ENCODE measurements at places on chromosomes 7 and 10. TPM values are rescaled to one million over a fixed set of nuclear protein-coding genes. Genes with fewer than 3 reads are reported as not detected.

LRRTM3 gene
- not detected for polyA plus RNA-seq

GAD2 gene
- not detected for polyA plus RNA-seq

EVX1 gene
- polyA plus RNA-seq, result not detected

DNA sequence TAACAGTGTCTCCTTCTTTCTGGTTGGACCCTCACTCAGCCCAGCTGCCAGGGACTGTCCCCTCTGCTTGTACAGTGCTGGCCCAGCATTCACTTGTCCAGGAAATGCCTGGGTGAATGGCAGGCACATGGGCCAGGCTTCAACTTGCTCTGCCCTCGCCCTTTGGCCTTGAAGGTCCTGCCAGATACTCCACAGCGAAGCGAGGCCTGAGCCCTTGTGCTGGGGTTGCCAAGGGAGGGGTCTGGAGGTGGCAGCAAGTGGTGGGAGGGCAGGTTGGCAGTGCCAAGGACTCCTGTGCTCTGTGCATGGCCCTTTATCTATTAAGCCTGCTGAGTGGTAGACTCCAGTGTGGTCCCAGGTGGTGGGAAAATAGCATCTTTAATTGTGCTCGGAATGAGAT, 75.7 kb downstream of the CDH23 start:
- no peak overlapping the region for H3K4me3 ChIP-seq
- no peaks in the 10 kb centered on the region for H3K36me3 ChIP-seq
- no peak for DNase-seq
- H3K4me1 ChIP-seq, result no peaks in the 10 kb centered on the region
- H3K27me3 ChIP-seq, result no peaks in the 10 kb centered on the region
- H3K27ac ChIP-seq, result no peak overlapping the region

KEL gene
- polyA plus RNA-seq, result not detected

CFAP70 gene
- polyA plus RNA-seq, result 0.09 TPM

GRCh38 chr10:124731551-124731950, 12.6 kb downstream of the FAM53B start:
- peak overlapping the region; percentile 10 for H3K4me3 ChIP-seq
- H3K27me3 ChIP-seq, result no peaks in the 10 kb centered on the region
- no peak for DNase-seq
- H3K4me1 ChIP-seq, result peaks cover 100% of the 10 kb centered on the region

DNA sequence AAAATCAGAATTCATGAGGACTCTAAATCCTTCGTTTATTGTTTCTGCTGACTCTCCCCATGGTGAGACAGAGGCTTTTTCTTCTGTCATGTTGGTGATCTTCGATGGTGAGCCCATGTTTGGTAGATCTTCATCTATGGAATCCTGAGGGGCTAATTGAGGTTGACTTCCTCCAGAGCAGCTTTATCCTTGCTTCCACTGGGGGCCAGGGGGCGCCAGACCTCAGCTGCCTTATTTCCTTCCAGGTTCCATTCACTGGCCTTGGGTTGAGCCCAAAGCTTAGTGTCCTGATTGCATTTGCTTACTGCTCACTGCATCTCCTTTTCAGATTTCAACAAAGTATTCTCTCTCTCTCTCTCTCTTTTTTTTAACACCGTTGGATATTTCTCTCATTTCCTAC, 80.7 kb downstream of the GCC1 start:
- peaks cover 20% of the 10 kb centered on the region for H3K27me3 ChIP-seq
- H3K4me1 ChIP-seq, result no peaks in the 10 kb centered on the region
- H3K36me3 ChIP-seq, result no peaks in the 10 kb centered on the region
- no peak for DNase-seq
- no peak overlapping the region for H3K27ac ChIP-seq
- H3K4me3 ChIP-seq, result no peak overlapping the region

DNA sequence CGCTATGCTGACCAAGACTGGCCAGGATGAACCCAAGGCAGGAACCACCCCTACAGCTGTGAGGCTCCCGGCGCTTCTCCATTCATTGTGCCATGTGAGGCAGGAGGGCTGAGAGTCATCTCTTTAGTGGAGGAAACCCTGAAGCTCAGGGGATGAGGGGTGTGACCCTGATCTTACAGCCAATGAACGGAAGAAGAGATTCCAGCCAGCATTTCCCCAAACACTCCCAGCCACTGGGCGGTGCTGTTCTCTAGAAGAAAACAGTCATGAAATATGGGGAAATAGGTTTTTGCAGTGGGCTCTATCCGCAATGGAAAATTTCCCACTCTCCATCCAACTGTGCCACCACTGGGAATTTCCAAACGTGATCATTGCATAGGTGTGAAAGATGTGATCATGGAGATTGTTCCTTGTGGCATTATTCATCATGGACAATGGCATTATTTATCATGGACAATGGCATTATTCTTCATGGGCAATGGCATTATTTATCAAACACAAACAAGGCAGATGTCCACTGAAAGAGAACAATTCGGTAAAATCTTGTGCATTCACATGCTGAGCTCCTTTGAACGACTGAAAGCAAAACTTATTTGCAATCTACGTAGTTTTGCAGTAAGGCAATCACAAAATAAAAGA, 14.0 kb upstream of the SLC18A2 start:
- no peaks in the 10 kb centered on the region for H3K4me1 ChIP-seq
- H3K27ac ChIP-seq, result no peak overlapping the region
- no peaks in the 10 kb centered on the region for H3K36me3 ChIP-seq
- no peak overlapping the region for H3K4me3 ChIP-seq
- peaks cover 2% of the 10 kb centered on the region for H3K27me3 ChIP-seq
- no peak for DNase-seq

GRCh38 chr7:7720193-7720592, 1.8 kb upstream of the RPA3 start:
- no peak overlapping the region for H3K27ac ChIP-seq
- no peak for DNase-seq
- no peak overlapping the region for H3K4me3 ChIP-seq
- H3K36me3 ChIP-seq, result peaks cover 4% of the 10 kb centered on the region
- no peaks in the 10 kb centered on the region for H3K27me3 ChIP-seq

CALML3 gene
- not detected for polyA plus RNA-seq

PRLHR gene
- not detected for polyA plus RNA-seq

GRCh38 chr10:8137272-8137681, 82.8 kb downstream of the GATA3 start:
- peak overlapping the region; percentile 88 for H3K4me3 ChIP-seq
- peak; percentile 93 for DNase-seq
- H3K4me1 ChIP-seq, result peaks cover 16% of the 10 kb centered on the region
- no peaks in the 10 kb centered on the region for H3K27me3 ChIP-seq

Measured in CD4-positive, CD25-positive, alpha-beta regulatory T cell (primary cell).